ENCODE measurements at places on chromosomes 5 and 9.
A peak's percentile ranks its signal among the peaks of the same experiment; 100 is the strongest.

DNA sequence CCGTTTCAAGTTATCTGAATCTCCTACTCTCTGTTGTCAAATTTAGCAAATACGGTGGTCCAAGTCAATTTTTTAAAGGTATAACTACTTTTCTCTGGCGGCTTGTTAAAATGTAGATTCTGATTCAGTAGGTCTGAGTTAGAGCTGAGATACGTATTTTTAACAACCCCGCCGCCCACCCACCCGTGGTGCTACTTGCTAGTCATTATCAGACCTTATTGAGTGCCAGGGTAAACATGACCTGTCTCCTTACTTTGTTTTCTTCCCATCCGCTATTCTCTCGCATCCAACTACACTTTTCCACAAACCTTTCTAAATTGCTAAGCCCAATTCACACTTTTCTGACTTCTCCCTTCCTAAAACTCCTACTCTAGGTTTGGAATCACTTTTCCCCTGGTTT, 694 bp upstream of the PLAA start:
- no peak for DNase-seq

GRCh38 chr5:11467588-11467987, 436.7 kb downstream of the CTNND2 start:
- DNase-seq, result no peak

DNA sequence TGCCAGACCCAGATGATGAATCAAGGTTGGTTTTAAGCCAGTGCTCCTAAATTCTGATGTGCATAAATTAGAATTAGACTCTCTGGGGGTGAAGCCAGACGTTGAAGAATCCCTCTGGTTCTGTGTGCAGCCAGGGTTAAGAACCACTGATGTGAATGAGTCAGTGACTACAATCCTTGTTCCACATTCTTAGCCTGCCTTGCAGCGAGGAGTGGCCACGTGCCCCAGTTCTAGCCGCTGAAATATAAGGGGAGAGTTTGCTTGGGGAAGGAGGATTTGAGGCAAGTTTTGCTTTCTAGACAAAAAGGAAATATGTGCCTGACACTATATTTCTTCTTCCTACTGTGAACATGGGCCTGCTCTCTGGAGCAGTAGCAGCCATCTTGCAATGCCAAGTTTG, 34.2 kb upstream of the MSH3 start:
- no peak for DNase-seq

- DNase-seq, result no peak
Measured at GRCh38 chr9:18296702-18297055, 177.3 kb upstream of the ADAMTSL1 start.

GRCh38 chr5:121151534-121151933, 687.4 kb downstream of the PRR16 start:
- DNase-seq, result peak; percentile 25

DNA sequence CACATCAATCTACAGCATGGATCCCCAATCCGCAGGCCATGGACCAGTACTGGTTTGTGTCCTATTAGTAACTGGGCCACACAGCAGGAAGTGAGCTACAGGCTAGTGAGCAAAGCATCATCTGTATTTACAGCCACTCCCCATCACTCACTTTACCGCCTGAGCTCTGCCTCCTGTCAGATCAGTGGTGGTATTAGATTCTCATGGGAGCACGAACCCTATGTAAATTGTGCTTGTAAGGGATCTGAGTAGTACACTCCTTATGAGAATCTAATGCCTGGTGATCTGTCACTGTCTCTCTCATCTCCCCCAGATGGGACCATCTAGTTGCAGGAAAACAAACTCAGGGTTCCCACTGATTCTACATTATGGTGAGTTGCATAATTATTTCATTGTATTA, 212.7 kb upstream of the FAM174A start:
- DNase-seq, result no peak

DNA sequence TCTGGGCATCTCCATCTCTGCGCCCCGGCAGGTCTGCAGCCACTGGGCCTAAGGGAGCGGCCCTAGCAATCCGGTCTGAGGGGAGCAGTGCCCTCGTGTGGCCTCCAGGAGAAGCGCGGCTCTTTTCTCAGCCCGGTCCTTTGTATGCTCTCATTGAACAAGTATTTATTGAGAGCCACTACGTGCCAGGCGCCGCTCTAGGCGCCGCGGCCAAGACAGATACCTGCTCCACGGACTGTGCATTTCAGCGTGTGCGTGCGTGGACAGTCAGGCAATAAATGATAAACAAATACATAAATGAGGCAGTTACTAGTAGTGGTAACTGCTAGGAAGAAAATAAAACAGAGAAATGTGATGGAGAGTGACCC, 2.3 kb upstream of the SLC4A9 start:
- peak; percentile 93 for DNase-seq

Data from PC-3 (cell line).